ENCODE measurements at places on chromosomes 3 and 15.

DNA sequence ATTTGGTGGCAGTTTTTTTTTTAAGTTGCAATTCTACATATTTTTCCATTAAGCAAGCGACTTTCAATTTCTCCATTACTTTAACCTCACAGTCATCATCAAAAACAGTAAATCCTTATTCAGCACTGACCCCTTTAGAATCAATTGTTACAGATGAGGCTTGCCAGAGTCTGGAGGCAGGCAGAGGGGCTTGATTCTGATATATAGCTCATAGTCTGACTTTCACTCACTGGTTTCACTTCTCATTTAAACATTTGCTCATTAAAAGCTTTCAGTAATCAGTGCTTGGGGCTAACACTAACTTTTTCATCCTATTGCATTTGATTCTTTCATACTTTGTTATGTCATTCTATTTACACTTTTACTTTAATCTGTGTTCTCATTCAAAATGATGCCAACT is 88.4 kb downstream of the PYDC2 start:
- no peak for DNase-seq

DNA sequence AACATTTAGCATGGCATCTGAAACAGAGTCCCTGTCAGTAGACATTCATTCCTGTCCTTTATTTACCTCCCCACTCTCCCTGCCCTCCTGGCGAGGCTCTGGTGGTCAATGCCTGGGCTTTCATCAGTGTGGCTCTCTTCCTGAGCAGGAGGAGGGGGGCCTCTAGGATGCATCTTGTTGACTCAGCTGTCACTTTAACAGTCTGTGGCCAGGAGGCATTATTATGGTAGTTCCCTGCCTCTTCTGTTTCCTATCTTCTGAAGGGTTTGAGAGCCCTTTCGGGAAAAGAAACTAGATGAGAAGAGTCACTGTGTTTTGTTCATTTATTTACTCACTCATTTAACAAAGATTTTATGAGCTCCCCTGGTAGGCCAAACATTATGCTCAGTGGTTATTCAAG is 2.4 kb upstream of the PPP1R14D start:
- DNase-seq: peak; percentile 99

GRCh38 chr3:176579711-176580185 is 617.5 kb downstream of the TBL1XR1 start:
- DNase-seq: no peak

GRCh38 chr3:36635731-36636130 is 128.6 kb downstream of the DCLK3 start:
- DNase-seq: no peak

DNA sequence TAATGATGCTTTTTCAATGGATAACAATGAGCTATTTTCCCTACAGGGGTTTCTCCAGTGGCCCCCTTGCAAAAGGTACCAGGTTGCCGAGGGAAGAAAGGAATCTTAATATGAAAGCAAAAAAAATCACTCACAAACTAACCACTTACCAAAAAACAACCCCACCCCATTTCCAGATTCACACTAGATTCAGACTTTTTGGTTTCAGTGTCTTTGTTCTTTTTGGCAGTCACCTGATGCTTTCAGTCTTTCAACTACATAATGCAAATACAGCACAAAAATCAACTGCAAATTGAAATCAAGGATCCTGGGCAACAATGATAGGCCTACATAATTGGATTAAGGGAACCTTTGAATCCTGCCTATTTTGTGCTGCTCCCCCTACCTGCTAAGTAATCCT is 71.1 kb upstream of the RAP2B start:
- DNase-seq: peak; percentile 87

- no peak for DNase-seq
Observed at GRCh38 chr3:2921452-2921851, 188.7 kb downstream of the IL5RA start.

DNA sequence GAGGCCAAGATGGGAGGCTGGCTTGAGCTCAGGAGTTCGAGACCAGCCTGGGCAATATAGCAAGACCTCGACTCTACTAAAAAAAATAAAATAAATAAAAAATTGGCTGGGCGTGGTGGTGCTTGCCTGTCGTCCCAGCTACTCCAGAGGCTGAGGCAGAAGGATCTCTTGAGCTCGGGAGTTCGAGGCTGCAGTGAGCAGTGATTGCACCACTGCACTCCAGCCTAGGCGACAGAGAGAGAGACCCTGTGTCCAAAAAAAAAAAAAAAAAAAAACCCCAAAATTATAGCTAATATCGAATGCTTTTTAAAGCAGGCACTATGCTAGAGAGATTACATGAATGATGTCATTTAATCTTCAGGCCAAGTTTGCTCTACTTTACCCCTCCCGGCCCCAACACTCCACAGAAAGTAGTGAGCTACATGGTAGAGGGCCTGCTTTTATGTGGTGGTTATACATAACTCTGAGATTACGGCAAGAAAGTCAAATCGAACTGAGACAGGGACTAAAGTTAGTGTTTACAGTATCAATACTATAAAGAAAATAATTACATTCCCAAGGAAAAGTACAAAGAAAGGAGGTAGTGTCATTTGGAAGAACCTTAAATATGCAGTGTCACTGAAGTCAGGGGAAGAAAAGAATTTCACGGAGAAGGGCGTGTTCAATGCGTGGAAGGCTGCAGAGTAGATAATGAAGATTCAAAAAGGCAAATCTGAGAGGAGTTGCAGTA is 1.1 kb downstream of the ADPGK start:
- DNase-seq: peak; percentile 5

GRCh38 chr15:60124460-60125070 is 120.5 kb downstream of the FOXB1 start:
- no peak for DNase-seq

GRCh38 chr15:34056911-34057310 is 17.9 kb upstream of the AVEN start:
- no peak for DNase-seq

GRCh38 chr15:74175271-74176191 is 2.0 kb downstream of the ISLR start:
- DNase-seq: no peak

DNA sequence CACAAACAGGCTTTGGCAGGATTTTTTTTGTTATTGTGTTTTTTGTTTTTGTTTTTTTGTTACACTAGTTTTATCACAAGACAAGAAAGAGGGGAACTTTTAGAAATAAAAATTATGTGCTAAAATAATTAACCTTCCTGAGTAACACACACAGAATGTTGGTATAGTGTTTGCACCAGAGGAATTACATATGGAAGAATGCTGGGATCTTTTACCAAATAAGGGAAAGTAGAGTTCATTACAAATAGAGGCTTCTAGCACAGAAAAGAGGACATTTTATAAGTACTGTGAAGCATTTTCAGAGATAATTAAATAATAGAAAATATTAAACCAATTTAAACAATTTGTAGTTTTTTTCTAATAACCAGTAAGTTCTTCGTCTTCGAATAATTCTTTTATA is 116.0 kb downstream of the IGF1R start:
- no peak for DNase-seq

GRCh38 chr3:34277110-34277509 is 478.7 kb downstream of the PDCD6IP start:
- no peak for DNase-seq

DNA sequence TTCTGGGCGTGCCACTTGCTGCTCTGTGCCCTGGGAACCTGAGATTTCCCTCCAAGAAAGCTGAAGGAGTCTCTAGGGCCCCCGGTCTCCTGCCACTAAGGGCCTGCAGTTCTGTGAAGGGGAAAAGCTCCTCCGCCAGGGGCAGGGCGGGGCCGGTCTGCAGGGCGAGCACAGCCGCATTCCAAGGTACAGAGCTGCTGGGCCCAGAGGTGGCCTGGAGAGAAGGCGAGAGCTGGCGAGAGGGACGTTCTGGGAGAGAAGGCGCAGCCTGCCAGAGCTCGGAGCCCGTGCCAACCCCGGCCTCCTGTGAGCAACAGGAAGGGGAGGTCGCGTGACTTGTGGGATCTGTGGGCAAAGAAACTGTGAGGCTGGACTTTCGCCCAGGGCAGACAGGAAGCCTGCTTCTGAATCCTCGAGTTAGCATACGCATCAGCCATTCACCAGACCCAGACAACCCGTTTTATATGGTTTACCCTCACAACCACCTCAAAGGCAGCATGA is 500.4 kb downstream of the SHQ1 start:
- DNase-seq: no peak

DNA sequence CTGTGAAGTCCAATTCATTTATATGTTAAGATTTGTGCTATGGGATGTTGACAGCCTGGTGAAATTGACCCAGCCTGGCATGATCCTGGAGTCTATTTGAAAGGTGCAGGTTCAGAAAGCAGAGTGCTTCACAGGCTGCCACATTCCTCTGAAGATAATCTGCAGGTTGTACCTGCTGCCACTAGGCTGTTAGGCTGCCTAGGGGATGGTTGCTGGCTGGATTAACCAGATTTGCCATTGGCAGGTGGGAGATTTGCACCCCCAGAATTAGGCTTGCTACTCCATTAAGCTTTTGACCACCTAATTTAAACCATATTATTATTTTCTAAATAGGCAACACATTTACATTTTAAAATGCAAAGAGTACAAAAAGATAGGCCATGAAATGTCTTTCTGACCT is 85.8 kb upstream of the RASGRP1 start:
- no peak for DNase-seq

DNA sequence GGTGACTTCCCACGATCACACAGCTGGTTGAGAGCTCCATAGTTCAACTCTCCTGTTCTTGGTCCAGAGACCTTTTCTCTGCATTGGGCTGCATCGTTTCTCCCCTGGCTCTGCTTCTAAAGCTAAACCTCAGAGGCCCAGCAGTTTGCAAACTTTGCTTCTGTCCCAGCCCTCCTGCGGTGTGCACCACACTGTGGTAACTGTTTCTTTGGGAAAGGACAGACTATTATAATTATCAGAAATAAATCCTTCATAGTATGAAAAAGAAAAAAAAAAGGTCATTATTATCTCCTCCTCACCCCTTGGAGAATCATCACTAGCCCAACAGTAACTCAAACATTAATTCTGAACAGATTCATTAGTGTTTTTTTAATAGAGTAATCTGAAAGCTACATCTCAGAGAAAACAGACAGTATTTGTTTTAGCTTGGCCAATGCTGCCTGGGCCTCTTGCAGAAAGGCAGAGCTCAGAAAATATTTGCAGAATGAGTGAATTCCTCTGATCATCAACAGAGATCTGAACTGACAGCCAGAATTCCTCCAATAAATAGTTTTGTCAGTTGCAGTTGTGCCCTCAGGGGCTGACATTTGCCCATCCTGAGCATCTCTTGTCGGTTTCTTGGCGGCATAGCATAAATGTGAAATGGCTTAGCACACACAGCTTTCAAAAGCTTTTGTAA is 52.9 kb downstream of the BFSP2 start:
- DNase-seq: peak; percentile 55

GRCh38 chr3:133832802-133833144 is 27.2 kb downstream of the SRPRB start:
- no peak for DNase-seq

- DNase-seq: no peak
Observed at GRCh38 chr3:87501076-87501475, 224.7 kb upstream of the POU1F1 start.

DNA sequence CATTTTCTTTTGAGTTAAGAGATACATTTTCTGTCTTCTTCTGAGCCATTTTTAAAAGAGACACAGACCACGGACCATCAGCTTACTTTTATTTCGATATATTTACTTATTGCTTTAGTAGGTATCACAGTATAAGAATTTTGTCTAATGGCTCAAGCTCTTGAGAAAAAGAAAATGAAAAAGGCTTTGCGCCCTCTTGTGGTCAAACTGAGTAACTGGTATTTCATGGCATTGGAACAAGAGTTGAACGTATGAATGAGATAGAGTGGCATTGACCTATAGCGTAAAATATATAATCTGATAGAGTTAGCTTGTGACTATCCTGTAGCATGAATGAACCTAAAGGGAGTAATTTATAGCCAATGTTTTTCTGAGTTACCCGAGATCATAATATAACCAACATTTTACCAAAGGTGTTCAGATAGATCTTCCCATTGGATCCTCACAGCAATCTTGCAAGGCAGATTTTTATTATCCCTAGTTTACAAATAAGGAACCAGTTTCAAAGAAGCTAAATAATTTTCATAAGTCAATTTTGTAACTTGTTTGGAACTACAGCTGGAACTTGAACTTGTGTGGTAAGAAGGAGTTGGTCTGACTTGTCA is 154.6 kb downstream of the POLR2M start:
- DNase-seq: peak; percentile 58

DNA sequence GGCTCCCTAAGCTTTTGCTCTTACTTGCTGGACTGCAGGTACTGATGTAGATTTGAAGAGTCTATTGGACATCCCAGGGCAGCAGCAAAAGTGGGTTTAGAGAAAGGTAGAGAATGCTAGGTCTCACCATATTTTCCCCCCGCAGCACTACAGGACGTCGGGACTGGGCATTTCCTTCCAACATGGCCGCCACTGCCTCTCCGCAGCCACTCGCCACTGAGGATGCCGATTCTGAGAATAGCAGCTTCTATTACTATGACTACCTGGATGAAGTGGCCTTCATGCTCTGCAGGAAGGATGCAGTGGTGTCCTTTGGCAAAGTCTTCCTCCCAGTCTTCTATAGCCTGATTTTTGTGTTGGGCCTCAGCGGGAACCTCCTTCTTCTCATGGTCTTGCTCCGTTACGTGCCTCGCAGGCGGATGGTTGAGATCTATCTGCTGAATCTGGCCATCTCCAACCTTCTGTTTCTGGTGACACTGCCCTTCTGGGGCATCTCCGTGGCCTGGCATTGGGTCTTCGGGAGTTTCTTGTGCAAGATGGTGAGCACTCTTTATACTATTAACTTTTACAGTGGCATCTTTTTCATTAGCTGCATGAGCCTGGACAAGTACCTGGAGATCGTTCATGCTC is 11.2 kb downstream of the CYP8B1 start:
- no peak for DNase-seq

GRCh38 chr3:182165234-182165633 is 453.5 kb downstream of the SOX2 start:
- no peak for DNase-seq

- DNase-seq: peak; percentile 92
Observed at GRCh38 chr15:30991255-30992235, at the start of gene MTMR10. Gene MTMR10, minus strand, starts transcription at chr15:30991628. Its CDS starts 122 bp downstream, at chr15:30991506.

DNA sequence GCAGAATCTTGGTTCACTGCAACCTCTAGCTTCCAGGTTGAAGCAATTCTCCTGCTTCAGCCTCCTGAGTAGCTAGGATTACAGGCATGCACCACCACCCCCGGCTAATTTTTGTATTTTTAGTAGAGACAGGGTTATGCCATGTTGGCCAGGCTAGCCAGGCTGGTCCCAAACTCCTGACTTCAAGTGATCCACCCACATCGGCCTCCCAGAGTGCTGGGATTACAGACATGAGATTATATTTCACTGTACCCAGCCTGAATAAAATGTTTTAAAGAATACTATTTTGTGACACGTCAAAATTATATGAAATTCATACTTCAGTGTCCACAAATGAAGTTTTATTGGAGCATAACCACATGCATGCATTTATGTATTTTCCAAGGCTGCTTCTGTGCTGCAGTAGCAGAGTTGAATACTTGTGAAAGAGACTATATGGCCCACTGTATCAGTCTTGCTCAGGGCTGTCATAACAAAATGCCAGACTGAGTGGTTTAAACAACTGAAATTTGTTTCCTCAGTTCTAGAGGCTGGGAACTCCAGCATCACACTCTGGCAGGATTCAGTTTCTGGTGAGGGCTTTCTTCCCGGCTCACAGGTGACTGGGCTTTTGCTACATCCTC is 77.2 kb downstream of the PRTG start:
- no peak for DNase-seq

- no peak for DNase-seq
Observed at GRCh38 chr3:46365737-46366524, 4.8 kb upstream of the CCR5 start.

GRCh38 chr15:70416829-70417228 is 319.1 kb upstream of the TLE3 start:
- no peak for DNase-seq

GRCh38 chr3:108879915-108880314 is 57.3 kb downstream of the TRAT1 start:
- DNase-seq: no peak

Measured in NCI-H69 (cell line).